ENCODE measurements at places on chromosomes 12 and 14.

- DNase-seq: no peak
Measured at GRCh38 chr14:104584557-104584956, 5.0 kb downstream of the C14orf180 start.

- DNase-seq: no peak
Measured at GRCh38 chr12:1523558-1524050, 70.8 kb downstream of the FBXL14 start.

DNA sequence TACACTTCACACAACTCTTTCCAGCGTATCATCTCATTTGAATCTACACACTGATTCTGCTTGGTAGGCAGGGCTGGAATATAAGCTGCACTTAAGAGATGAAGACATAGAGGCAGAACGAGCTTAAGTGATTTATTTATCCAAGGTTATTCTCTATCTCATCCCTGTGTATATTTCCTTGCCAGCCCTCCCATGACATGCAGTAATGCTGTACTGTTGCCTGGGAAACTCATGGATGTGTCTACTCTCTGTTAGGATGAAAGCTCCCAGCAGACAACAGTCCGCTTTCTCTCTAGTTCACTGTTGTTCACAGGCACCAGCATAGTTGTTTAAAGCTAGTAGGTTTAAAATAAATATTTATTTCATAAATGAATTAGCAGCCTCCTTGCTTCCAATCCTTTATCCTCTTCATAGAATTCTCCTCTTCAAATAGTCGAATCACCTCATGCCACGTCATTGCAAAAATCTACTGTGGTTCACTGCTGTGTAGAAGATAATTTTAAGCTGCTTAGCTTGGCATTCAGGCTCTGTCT lies 25.4 kb downstream of the FGF6 start:
- DNase-seq: no peak

DNA sequence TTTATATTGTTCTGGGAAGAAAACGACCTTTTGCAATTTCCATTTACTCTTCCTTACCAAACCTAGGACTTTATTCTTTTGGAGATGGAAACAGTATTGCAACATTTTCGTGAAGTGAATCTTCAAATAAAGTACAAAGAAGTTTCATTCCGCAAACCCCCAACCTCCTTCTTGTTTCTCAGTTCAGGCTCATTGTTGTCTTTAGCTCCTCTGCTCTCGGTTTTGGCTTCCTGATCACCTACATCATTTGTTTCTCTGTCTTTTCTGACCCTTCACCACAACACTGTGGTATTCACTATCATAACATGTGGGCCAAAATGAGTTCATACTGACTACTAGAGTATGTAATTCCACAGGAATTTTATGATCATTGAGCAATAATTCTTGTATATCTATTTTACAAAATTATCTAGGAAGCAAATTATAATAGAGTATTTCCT lies 266.8 kb downstream of the ADAMTS20 start:
- no peak for DNase-seq

GRCh38 chr14:74427651-74428050 lies 1.6 kb upstream of the SYNDIG1L start:
- DNase-seq: no peak

- DNase-seq: no peak
Measured at GRCh38 chr14:80468331-80469122, 257.2 kb upstream of the DIO2 start.

DNA sequence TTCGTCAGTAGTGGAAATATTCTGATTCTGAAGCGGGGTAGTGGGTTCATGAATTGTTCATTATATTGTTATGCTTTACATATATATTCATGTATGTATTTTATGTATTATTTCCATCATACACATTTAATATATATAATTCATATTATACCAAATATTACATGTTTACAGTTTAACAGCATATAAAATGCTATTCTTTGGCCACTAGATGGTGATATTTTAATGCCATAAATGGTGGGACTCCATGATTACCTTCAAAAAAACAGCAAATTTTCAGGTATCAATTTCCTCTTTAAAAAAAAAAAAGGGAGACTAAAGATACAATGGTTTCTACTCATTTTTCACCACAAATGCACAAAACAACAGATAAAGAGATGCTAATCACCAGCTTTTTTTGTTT lies 41.0 kb downstream of the BDKRB1 start:
- no peak for DNase-seq

DNA sequence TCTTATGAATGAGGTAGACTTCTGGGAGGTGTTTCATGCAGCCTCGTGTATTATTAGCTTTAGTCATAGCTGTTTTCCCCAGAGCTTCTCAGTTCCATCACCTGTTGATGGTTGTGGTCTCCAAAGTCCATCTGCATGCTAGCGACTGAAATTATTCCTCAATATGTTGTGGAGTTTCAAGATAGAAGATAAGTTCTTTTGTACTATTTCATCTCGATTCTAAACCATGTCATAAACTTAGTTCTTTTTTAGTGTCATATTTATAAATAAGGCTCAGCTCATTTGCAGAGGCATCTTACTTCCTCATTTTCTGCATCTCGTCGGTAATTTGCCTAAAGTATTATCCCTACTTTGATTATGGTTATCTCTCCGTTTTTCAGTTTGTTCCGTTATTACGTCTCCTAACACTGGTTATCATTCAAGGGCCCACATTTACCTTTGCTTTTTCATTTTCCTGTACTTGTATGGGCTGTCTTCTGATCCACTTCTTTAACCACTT lies 119.1 kb downstream of the ITPR2 start:
- no peak for DNase-seq

DNA sequence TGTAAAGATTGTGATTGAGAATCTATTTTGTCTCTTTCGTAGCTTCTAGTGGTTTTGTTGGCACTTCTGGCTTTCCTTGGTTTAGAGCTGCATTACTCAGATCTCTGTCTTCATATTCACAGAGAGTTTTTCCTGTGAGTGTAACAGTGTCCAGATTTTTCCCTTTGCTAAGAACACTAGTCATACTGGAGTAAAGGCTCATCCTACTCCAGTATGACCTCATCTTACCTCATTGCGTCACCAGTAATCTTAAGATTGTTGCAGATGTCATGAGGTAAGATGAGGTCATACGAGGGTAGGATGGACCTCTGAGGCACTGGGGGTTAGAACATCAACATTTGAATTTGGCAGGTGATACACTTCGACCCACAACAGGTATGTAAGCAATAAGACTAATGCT lies 461.2 kb downstream of the FLRT2 start:
- DNase-seq: no peak

- no peak for DNase-seq
Measured at GRCh38 chr14:88299865-88300530, 23.1 kb downstream of the KCNK10 start.

DNA sequence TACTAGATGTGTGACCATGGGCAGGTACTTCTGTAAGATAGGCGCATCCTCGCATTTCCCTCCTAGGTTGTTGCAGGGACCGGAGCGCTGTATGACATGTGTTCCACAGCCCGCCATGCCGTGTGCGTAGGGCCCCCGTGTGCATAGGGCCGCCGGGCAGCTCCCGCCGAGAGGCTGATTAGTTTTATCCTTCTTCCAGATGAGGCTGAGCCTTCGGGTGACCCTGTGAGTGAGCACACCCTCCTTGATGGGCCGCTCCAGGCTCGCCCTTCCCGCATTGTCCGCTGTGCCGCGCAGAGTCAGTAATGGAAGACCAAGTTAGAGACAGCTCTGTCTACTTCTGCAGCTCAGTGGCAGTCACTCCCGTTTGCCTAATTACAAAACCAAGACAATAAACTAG lies 72.9 kb upstream of the DYNC1H1 start:
- no peak for DNase-seq

GRCh38 chr12:1226951-1227350 lies 235.9 kb downstream of the ERC1 start:
- DNase-seq: no peak

GRCh38 chr14:67571275-67571990 lies 28.6 kb downstream of the PIGH start:
- DNase-seq: peak; percentile 62

GRCh38 chr12:57631566-57632072 lies 1.4 kb downstream of the B4GALNT1 start:
- no peak for DNase-seq

DNA sequence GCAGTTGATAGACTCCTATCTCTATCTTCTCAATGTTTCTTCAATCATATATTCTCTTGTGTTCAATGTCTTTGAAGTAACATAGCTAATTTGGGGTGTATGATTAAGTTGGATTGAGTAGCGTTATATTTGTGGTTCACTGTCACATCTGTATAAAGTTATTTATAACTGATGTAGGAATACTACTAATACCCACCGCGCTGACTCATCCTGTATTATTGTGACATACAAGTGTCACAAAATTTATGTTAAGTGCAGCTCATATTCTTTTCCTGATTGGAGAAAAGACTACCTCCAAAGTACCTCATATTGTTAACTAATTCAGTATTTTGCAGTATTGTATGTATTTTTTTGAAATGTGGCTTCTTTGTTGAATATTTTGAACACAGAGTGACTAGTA lies 940.8 kb downstream of the SLC6A15 start:
- DNase-seq: no peak

DNA sequence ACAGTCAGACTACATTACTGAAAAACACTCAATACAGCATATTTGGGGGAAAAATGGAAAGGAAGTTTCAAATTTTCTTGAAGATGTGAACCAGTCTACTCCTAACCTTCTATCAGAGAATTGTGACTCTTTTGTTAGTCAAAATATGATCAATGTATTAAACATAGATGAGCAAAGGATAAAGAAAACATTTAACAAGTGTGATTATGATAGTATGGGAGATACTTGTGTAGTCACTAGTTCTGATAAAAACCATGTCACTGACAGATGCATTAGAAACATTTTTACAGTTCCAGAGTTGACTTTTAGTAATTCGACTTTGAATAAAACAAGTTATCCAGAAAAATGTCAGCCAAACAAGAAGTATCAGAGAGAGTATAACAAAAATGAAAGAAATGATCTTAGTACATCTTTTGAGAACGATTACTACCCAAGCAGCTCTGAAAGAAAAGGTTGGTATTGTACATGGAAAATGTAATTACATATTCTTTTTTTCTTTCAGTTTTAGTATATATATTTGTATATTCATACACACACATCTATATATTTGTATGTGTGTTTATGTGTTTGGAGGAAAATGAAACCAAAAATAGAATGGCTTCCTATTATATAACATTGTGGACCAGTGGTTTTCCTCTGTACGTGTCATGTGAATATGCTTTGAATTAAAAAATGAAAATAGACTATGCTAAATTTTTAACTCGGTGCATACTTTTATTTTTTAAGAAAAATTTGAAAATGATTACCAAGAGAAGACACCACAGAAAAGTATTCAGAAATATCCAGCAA lies 63.3 kb upstream of the ABCD2 start:
- DNase-seq: no peak

All from activated CD4-positive, alpha-beta T cell treated with anti-CD3 and anti-CD28 coated beads, Interleukin-2, amount 50 U/mL, for 4 hours (primary cell).